ENCODE measurements at places on chromosomes 2 and 18. TPM values are rescaled to one million over a fixed set of nuclear protein-coding genes. Genes with fewer than 3 reads are reported as not detected.

GRCh38 chr2:32136097-32136496 lies 29.6 kb upstream of the SLC30A6 start:
- no peak for DNase-seq

- DNase-seq, result no peak
Observed at GRCh38 chr2:85902496-85902895, 13.7 kb upstream of the ST3GAL5 start.

The NYAP2 gene
- total RNA-seq, result not detected

GRCh38 chr2:147933931-147934330 lies 86.6 kb downstream of the ORC4 start:
- DNase-seq, result no peak

The SULT1C4 gene
- 2.7 TPM for total RNA-seq

DNA sequence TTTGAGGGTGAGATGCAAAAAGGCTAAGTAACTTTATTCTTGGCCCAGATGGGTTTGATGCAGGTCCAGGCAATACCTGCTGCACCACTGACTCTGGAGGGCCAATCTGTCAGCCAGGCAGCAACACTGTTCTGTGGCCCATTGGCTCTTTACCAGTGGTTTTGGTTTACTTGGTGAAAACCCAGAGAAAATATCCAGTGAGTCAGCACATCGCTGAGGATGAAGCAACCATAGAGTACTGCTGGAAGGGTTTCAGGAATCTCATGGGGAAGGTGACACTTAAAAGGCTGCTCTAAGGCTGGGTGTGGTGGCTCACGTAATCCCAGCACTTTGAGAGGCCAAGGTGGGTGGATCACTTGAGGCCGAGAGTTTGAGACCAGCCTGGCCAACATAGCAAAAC lies 192.5 kb upstream of the FAM98A start:
- no peak for DNase-seq

DNA sequence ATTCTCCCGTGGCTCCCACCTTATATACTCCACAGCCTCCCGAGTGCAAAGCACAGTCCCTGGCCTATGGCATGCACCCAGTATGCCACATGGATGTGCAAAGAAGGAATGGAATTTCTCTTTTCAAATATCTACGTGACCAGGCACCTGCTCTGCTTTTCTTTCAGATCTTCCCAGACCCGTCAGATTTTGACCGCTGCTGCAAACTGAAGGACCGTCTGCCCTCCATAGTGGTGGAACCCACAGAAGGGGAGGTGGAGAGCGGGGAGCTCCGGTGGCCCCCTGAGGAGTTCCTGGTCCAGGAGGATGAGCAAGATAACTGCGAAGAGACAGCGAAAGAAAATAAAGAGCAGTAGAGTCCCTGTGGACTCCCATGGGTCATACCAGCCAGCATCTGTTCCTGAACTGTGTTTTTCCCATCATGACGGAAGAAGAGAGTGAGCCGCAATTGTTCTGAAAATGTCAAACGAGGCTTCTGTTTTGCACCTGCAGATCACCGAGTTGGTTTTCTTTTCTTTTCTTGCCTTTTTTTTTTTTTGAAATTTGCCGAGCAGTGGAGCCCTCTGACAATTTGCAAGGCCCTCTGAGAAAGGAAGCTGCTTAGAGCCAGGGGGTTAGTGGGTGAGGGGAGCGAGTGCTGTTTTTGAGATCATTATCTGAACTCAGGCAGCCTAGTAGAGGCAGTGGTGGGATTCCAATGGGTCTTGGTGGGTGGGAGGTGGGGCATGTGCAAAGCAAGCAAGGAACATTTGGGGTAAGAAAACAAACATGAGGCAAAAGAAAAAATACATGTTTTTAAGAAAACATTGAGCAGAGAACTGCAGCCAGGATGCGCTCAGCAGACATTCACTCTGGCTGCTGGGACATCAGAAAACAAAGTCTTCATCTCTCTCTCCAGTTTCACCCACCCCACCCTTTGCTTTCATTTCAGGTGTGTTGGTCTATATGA lies 26.2 kb downstream of the LBH start:
- no peak for DNase-seq

DNA sequence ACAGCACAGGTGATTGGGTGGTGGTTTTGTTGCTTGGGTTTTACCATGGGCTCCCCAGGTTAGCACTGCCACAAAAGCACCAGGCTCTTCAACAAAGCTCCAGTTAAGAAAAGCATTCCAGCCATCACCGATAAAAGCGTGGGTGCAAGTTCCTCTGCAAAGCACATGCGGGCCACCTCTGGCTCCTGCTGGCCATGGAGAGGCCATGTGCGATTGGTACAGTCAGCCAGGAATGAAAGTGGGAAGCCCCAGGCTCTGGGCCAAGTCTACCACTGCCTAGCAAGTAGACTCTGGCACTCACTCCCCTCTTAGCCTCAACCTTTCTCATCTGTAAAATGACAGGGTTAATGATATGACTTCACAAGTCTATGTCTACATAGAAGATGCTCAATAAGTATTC lies 36.0 kb downstream of the BCL11A start:
- no peak for DNase-seq

The TMEM169 gene
- total RNA-seq, result 0.25 TPM

- no peak for DNase-seq
Observed at GRCh38 chr2:31282634-31283033, 48.7 kb downstream of the EHD3 start.

DNA sequence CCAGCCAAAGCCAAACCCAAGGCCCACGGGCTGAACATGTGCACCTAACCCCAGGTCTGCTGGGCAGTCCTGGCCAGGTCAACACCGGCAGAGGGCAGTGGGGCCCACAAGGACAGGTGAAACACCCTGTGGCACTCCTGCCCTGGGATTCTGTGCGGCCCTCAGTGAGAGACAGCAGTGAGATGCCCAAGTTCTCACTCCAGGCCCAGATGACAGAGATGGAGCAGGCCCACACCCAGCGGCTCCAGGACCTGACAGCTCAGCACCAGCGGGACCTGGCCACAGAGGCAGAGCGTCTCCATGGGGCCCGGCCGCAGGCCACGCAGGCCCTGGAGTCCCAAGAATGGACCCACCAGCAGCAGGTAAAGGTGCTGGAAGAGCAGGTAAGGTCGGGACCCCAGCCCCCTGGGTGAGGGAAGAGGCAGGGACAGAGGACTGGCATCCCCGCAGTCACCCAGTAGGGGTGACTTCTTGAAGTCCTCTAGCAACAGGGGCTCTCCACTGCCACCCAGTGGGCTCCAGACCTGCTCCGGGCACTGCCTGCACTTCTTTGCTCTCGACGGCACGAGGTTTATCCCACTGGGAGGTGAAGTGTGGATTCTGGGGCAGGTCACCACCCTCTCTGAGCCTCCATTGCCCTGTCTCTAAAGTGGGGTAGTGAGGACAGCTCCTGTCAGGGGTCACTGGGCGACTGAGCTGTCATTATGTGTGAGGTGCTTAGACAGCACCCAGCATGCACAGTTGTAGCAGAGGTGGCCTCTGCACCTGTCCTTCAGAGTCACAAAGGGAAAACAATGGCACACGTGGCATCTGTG lies 8.8 kb upstream of the SNED1 start:
- no peak for DNase-seq

DNA sequence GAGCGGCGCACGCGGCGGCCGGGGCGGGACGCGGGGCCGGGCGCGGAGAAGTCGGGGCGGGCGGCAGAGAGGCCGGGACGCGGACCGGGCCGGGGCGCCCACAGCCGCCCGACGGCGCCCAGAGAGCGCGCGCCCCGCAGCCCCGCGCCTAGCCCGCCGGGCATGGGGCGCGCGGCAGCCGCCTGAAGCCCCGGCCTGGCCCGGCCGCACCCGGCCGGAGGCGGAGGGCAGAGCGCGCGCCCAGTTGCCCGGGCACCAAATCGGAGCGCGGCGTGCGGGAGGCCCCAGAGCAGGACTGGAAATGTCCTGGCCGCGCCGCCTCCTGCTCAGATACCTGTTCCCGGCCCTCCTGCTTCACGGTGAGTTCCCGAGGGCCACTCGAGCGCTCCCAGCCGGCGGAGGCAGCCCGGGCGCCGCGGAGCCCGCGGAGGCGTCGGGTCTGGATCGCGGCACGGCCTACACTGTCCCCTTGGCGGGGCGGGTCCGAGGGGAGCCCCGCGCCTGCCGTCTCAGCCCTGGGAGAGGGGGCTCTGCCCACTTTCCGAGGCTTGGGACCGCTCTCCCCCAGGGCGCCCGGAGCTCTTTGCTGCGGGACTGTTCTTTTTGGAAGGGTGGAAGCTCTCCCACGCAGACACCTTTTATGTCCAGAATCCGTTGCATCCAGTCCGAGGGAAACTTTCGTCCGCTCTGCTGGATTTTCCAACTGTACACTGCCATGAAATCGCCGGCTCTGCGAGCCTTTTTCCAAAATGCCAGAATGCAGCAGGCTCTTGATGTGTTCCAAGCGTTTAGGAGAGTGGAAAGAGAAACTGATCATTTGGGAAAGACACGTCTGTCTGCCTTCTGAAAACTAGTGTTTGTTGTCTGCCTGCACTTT lies 484 bp downstream of the APCDD1 start:
- no peak for DNase-seq

GRCh38 chr18:22985250-22985649 lies 52.1 kb downstream of the RBBP8 start:
- no peak for DNase-seq

- DNase-seq, result no peak
Observed at GRCh38 chr18:49521216-49521835, 34.3 kb upstream of the C18orf32 start.

GRCh38 chr2:17309181-17309580 lies 209.1 kb downstream of the RAD51AP2 start:
- DNase-seq, result no peak

The ASXL3 gene
- 6.7 TPM for total RNA-seq

The GKN2 gene
- not detected for total RNA-seq

GRCh38 chr2:15711126-15711860 lies 119.6 kb downstream of the DDX1 start:
- no peak for DNase-seq

The GCA gene
- 7.4 TPM for total RNA-seq

Measured in left ventricle myocardium inferior (tissue), 1 donor.